Stimulated activated CD4-positive, alpha-beta T cell treated with anti-CD3 and anti-CD28 coated beads, Interleukin-2, amount 100 ng/mL, for 4 hours (primary cell): ENCODE measurements at places on chromosomes 6 and 20.

DNA sequence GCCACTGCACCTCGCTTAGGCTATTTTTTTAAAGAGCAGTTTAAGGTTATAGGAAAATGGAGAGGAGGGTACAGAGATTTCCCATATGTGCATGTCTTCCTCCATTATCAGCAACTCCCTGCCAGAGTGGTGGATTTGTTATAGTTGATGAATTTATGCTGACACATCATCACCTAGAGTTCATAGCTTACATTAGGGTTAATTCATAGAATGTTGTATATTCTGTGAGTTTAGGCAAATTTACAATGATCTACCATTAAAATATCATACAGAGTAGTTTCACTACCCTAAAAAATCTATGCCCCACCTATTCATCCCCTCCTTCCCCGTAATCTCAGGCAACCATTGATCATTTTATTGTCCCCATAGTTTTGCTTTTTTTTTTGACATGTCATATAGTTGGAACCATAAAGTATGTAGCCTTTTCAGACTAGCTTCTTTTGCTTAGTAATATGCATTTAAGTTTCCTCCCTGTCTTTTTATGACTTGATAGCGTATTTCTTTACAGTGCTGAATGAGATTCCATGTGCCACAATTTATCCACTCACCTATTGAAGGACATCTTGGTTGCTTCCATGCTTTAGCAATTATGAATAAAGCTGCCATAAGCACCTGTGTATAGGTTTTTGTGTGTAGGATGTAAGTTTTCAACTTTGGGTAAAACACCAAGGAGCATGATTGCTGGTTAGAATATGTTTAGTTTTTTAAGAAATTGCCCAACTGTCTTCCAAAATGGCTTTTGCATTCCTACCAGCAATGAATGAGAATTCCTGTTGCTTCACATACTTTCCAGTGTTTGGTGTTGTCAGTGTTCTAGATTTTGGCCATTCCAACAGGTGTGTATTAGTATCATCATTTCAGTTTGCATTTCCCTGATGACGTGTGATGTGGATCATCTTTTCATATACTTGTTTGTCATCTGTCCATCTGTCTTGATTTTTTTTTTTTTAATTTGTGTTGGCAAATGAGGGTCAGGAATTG lies 60.2 kb downstream of the NCOA3 start:
- no peak for DNase-seq

GRCh38 chr6:16713597-16713996 lies 47.7 kb downstream of the ATXN1 start:
- DNase-seq = no peak

GRCh38 chr6:46452312-46452917 lies 38.8 kb downstream of the RCAN2 start:
- no peak for DNase-seq

DNA sequence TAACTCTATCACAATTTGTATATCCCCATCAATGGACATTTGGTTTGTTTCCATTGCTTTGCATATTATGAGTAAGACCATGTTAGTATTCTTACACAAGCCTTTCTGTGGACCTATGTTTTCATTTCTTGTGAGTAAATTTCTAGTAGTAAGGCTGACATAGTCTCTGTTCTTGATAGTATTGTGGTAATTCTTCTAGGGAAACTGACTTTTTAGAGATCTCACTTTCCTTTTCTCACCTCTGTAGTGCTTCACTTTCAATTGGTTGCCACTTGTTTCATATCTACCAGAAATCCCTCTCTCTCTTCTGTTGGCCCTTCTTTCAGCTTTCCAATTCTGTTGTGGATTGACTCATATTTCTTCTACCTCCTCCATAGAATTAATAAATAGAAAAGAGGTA lies 8.5 kb downstream of the ISM1 start:
- no peak for DNase-seq

- no peak for DNase-seq
These were observed 209.3 kb upstream of the SOX4 start for GRCh38 chr6:21384216-21384615.
